ENCODE measurements at places on chromosomes 13 and 19.

DNA sequence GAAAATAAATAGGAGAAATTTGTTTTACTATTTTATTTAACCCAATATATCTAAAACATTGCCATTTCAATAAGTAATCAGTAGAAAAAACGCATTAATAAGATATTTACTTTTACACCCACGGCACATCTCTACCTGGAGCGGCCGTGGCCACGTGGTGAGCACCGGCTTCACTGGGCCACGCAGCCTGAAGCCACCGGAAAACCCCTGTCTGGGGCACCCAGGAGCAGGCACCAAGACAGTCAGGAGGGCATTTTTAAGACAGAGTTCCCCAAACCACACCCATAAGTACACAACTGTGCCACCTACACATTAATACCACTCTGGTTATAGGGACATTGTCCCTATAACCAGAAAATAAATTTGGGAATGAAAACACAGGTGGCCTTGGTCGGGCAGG, 80.9 kb downstream of the SPACA7 start:
- no peak for DNase-seq

DNA sequence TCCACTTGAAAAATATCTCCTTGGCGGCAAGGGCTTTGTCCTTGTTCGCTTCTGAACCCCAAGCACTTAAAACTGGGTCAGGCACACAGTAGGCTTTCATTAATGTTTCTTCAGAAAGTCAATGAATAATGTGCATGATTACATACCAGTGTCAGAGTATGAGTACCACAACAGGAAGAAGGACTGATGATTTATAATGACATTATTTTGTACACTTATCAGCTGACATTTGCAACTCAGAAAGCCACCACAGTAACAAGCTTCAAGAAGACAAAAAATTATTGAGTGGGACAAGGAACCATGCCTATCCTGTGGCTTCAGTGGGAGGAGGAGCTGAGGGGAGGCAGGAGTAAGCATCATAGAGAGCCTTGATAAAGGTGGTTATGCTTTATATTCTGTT, 10.0 kb downstream of the POLR1D start:
- DNase-seq = no peak

GRCh38 chr13:113771709-113772331, 12.8 kb downstream of the TMEM255B start:
- no peak for DNase-seq

DNA sequence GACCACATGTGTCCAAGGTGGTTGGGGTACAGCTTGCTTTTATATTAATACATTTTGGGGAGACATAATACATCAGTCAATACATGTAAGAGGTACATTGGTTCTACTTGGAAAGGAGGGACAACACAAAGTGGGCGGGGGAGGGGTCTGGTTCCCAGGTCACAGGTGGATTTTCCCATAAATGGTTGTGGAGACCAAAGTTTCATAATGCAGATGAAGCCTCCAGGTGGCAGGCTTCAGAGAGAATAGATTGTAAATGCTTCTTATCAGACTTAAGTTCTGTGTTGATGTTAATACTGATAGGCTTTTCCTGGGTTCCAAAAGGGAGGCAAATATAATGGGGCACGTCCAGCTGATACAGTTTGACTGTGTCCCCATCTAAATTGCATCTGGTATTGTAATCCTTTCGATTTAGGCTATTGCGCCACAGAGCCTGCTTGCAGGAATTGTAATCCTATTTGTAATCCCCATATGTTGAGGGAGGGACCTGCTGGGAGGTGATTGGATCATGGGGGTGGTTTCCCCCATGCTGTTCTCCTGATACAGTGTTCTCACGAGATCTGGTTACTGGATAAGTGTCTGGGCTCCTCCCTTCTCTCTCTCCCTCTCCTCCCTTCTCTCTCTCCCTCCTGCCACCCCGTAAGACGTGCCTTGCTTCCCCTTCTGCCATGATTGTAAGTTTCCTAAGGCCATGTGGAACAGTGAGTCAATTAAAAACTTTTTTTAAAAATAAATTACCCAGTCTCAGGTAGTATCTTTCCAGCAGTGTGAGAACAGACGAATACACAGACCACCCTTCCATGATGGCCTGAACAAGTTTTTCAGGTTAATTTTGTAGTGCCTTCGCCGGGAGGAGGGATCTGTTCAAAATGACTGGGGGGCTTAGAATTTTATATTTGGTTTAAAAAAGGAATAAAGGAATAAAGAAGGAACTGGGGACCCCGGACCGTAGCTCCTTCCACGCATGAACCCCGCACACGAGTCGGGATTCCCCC, 44.9 kb downstream of the ZNF823 start:
- DNase-seq = no peak

DNA sequence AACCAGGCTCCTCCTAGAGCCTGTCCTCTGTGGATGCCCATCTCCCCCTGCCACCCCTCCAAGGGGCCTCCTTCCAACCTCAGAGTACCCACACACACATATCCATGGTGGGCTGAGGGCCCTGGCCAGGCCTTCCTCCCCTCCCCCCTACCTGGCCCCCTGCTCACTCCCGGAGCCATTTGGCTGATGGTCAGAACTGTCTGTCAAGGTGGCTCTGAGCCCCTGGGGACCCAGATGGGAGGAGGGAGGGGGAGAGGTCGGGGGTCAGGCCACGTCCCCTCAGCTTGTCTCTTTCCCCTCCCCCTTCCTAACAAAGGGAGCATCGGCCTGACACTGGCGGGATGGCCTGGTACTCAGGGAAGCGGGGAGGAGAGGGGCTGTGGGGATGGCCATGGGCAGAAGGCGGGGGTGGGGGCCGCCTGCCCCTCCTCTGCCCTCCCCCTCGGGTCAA, 18.7 kb upstream of the POU2F2 start:
- DNase-seq = no peak

Measured in NCI-H510A (cell line).